ENCODE measurements at places on chromosomes 2 and 18.

DNA sequence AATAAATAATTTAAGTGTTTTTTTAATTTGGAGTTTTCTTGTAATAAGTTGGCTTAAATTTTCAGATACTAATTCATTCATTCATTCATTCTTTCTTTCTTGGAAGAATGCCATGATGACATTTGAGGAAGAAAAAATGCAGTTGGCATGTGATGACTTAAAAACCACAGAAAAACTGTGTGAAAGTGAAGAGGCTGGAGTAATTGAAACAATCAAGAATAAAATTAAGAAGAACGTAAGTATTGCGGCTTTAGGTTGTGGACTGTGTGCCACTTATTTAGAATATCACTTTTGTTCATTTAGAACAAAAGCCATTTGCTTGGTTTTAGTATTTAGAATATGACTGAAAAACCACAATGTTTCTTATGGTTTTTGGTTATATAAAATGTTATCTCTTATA lies 51.4 kb downstream of the TTC39C start:
- no peak for DNase-seq

- DNase-seq: no peak
Observed at GRCh38 chr2:8209494-8209893, 472.4 kb upstream of the ID2 start.

- no peak for DNase-seq
Observed at GRCh38 chr2:166628478-166629136, 134.6 kb upstream of the SCN7A start.

DNA sequence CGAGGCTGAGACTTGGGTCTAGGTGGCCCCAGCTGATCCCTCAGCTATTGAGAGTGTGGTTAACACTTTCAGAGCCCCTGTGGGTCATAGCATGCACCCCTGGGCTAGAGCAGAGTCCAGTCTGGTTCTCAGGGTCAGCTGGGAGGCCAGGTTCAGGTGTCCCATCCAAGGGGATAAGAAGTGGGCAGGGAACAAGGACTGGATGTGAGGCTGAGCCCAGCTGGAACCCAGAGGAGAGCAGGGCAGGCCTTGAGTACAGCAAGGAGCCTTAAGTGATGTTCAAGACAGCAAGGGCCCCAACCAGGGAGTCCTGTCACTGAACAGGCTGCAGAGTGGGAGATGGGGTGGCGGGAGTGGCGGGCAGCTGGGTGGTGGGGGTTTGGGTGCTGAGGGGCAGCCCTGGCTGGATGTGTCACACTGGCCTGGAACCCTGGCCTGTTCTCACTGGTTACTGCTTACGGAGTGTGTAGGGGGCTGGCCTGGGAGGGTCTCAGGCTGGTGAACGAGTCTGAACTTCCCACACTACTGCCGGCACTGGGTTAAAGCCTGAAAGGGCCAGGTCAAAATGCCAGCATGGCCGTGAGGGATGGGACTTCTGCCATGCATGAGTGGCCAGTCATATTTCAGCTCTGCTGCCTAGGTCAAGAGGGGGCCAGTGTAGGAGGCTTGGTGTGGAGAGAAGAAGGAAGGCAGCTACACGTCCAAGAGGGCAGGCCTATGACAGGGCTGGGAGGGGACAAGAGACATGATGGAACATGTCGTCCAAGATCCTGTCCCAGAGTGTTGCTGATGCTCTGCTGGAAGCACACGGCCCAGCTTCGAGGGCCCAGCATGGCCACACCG lies 13.6 kb downstream of the TMEM185B start:
- no peak for DNase-seq

- DNase-seq: peak; percentile 40
Observed at GRCh38 chr2:172288603-172289002, 138.8 kb upstream of the ITGA6 start.

DNA sequence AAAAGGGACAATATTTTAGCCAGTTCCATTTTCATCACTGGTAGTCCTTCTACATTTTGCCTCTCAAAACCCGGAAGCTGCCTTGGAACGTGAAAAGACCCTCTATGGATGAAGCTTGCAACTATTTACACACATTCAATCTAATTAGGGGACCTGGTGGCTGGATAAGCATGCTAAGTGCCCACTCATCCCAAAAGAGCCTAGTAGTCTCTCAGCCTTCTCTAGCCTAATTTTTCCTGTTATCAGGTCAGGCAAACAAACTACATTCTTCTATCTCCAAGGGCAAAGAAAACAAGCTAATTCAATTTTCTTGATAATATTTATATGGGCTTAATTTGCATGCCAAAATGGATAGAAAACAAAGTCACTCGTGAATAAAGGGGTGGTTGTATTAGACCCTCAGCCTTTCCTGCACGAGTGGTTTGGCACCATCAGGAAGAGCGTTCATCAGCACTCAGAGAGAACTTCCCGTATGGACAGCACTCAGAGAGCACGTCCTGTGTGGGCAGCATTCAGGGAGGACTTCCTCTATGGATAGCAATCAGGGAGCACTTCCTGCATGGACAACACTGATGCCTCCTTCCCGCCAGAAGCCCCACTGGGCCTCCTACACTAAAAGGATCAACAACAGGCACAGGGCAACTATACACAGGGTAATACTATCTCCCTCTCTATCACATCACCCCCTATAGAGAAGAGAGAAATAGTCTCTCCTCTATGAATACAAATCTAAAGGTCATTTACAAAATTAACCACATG lies 122.2 kb downstream of the RBMS1 start:
- no peak for DNase-seq

DNA sequence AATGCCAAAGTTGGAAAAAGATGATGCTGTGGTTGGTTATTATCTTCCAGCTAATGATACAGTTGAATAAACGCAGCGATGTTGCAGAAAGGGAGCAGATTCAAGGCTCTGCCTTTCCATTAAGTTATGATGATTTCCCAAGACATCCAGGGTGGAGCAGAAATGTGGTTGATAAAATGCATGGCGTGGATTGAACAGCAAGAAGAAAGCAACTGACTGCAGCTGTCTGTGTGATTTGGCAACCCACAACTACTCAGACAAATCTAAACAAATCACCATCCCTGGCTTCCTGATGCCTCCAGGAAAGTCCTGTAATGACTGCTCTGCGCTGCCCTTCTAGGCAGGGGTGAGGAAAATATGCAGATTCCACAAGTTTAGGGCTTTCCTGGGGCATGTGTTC lies 166.3 kb downstream of the NRP2 start:
- no peak for DNase-seq

- DNase-seq: no peak
Observed at GRCh38 chr18:43271593-43272432, 5.5 kb downstream of the SYT4 start.

GRCh38 chr2:56088411-56088810 lies 95.4 kb upstream of the CCDC85A start:
- DNase-seq: no peak

DNA sequence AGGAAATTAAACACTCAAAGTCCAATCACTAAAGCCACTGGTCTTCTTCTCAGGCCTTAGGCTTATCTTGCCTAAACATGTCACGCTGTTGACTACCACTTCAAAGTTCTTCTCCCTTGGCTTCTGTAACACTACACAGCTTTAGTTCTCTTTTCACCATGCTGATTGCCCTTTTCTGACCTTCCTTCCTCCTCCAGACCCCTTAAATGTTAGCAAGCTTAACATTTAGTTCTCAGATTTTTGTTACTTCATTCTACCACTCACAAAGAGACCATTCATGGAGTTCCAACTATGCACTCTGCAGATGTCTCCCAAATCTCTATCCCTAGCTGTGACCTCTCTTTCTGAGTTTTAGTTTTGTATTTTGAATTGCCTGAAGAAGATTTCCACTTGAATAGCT lies 64.4 kb downstream of the TTC21B start:
- DNase-seq: no peak

- no peak for DNase-seq
Observed at GRCh38 chr2:230457793-230458192, 41.8 kb downstream of the SP100 start.

- no peak for DNase-seq
Observed at GRCh38 chr2:206647985-206648384, 5.7 kb downstream of the FAM237A start.

- no peak for DNase-seq
Observed at GRCh38 chr2:201137505-201138400, 21.8 kb downstream of the CFLAR start.

DNA sequence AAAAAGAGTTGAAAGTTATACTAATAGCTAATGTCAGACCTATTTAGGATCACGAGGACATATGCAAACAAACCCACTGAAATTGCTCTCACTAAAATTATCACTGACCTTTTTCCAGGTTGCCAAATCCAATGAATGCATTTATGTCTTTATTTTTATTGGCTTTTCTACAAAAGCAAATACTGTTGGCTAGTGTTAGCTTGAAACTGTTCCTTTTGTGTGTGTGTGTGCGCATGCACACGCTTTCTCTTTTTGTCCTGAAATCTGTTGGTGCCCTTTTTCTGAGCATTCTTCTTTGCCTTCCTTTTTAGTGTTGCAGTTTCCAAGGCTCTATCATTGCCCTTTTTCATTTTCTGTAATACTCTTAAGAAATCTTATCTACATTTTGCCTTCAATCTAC lies 1269.2 kb downstream of the LRP1B start:
- DNase-seq: no peak

DNA sequence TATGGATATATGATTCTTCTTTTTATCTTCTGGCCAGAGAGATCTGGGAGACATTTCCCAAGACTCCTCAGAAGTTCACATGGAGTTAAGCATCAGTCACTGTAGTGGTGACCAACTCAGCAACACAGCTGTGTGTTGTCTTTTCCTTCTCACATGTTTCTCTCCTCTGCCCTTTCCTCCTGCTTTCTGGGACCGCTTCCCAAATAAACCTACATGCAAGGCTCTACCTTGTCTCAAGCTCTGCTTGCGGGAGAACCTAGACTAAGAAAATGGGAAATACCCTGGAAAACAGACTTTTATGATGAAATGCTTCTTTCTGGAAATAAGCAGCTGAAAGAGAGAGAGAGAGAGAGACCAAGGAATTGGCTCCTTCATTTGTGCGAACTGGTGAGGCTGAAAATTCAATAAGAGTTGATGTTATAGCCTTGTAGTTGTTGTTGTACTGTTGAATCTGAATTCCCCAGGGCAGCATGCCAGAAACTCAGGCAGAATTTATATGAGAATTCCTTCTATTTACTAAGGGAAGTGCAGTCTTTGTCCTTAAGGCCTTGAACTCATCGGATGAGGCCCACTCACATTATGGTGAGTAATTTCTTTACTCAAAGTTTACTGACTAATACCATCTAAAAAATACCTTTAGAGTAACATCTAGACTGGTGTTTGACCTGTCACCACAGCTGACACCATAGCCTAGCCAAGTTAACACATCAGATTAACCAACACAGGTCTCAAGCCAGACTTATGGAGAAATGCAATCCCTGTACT lies 22.7 kb upstream of the DSC1 start:
- no peak for DNase-seq

DNA sequence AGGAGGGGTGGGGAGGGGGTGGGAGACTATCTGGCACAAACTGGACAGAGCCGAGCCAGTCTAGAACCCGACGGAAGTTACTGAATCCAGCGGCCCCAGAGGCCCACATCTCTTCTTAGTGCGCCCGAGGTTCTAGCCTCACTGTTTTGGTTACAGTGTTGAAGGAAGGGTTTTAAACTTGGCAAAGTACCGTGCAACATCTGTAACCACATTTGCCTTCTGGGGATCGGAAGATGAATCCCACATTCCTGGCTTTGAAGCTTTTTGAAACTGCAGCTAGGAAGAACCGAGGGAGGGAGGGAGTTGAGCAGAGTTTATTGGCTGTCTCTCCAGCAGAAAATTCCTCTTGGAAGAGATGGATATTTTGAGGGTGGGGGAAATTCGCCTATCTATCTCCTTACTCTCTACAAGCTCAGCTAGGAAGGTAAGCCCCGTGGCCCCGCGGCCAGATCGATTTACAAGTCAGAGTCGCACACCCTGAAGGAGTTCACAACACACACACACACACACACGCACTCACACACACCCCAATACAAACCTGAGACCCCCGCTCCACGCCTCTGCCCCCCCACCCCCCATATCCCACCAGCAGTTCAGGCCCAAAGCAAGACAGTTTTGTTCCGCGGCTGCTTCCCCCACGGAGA lies 1.0 kb downstream of the ACVR1 start:
- DNase-seq: no peak
